Calu3 (cell line): ENCODE measurements at places on chromosomes 11 and 22. TPM values are rescaled to one million over a fixed set of nuclear protein-coding genes. Genes with fewer than 3 reads are reported as not detected.

DNA sequence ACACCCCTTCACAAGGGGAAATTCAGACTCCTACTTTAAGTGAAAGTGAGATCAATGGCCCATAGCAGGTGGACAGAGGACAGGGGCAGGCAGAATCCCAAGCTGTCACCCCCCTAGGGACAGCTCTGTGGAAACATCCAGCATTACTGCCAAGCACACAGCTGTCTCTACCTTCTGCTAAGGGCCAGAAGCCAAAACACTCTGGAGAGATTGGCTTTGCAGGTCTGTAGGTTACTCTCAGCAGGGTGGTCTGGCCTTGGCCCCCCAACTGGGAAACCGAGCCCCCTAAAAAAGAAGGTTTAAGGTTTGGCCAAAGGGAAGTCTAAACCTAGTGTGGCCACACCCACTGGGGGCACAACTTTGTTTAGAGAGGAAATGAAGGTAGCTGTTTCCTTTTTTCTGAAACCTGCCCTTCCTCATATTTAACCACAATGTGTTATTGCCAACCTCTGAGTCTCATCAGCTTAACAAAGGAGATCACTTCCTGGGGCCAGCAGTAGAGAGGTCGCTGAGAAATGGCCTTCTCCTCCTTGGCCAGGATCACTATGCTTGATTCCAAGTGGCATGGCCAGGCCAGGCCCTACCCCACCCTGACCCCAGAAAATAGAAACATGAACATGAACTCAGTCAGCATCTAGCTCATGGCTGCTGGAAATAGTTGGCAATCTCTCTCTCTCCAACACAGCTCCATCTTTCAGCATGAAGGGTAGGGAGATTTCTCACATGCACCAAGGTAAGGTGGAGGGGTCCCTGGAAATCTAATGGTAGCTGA lies 25.9 kb upstream of the SCARF2 start:
- no peaks in the 10 kb centered on the region for H3K27me3 ChIP-seq
- DNase-seq, result no peak
- H3K27ac ChIP-seq, result no peak overlapping the region
- no peaks in the 10 kb centered on the region for H3K36me3 ChIP-seq
- H3K4me3 ChIP-seq, result no peak overlapping the region

GRCh38 chr22:49827853-49828598 lies at the start of gene BRD1:
Gene BRD1, minus strand, starts transcription at chr22:49827873. Its CDS starts 3,556 bp downstream, at chr22:49824317.
- peak; percentile 65 for DNase-seq
- peaks cover 22% of the 10 kb centered on the region for H3K4me1 ChIP-seq
- H3K36me3 ChIP-seq, result peaks cover 68% of the 10 kb centered on the region

The LARGE1 gene
- total RNA-seq, result 11.6 and 15.3 TPM in 2 replicates

The OR51B4 gene
- not detected in 2 replicates for total RNA-seq

The PHLDA2 gene
- total RNA-seq, result 111 and 142 TPM in 2 replicates

The BIRC3 gene
- 69.4 and 85.6 TPM in 2 replicates for total RNA-seq
